ENCODE measurements at places on chromosomes 1 and 21. TPM values are rescaled to one million over a fixed set of nuclear protein-coding genes. Genes with fewer than 3 reads are reported as not detected.
A peak's percentile ranks its signal among the peaks of the same experiment; 100 is the strongest.

- H3K4me3 ChIP-seq: no peak overlapping the region
- no peak overlapping the region for H3K27ac ChIP-seq
- H3K27me3 ChIP-seq: no peaks in the 10 kb centered on the region
- no peaks in the 10 kb centered on the region for H3K4me1 ChIP-seq
These were observed 6.5 kb downstream of the INKA2 start for GRCh38 chr1:111732718-111733117.

- no peaks in the 10 kb centered on the region for H3K4me1 ChIP-seq
- no peak overlapping the region for H3K4me3 ChIP-seq
- no peaks in the 10 kb centered on the region for H3K36me3 ChIP-seq
- H3K27me3 ChIP-seq: no peaks in the 10 kb centered on the region
- no peak overlapping the region for H3K27ac ChIP-seq
- DNase-seq: no peak
These were observed 49.4 kb upstream of the DESI2 start for GRCh38 chr1:244603498-244603897.

GRCh38 chr1:15207031-15207828, 39.8 kb upstream of the FHAD1 start:
- H3K4me3 ChIP-seq: no peak overlapping the region
- H3K27me3 ChIP-seq: no peaks in the 10 kb centered on the region
- H3K36me3 ChIP-seq: no peaks in the 10 kb centered on the region

DNA sequence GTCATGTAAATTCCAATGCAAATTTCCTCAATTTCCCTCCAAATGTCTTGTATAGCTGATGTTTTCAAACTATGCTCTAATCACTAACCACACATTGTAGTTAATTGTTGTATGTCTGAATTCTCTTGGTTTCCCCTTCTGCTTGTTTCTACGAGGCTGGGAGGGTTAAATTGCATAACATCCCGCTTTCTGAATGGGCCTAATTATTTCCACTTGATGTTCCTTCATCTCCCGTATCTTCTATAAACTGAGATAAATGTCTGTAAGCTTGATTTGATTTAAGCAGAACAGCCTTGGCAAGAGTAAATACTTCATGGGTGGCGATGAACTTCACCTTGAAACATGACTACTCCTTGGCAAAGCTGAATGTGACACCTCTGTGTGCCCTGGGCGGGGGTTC, 72.2 kb downstream of the SERINC2 start:
- no peak overlapping the region for H3K4me3 ChIP-seq
- no peaks in the 10 kb centered on the region for H3K27me3 ChIP-seq
- no peaks in the 10 kb centered on the region for H3K36me3 ChIP-seq
- no peak for DNase-seq
- no peaks in the 10 kb centered on the region for H3K4me1 ChIP-seq

- no peaks in the 10 kb centered on the region for H3K27me3 ChIP-seq
- peaks cover 8% of the 10 kb centered on the region for H3K4me1 ChIP-seq
- no peaks in the 10 kb centered on the region for H3K36me3 ChIP-seq
- no peak overlapping the region for H3K4me3 ChIP-seq
These were observed 157.9 kb upstream of the NRIP1 start for GRCh38 chr21:15222707-15223106.

GRCh38 chr1:229843627-229844238, 217.7 kb downstream of the URB2 start:
- H3K36me3 ChIP-seq: no peaks in the 10 kb centered on the region
- H3K4me1 ChIP-seq: peaks cover 13% of the 10 kb centered on the region
- H3K27ac ChIP-seq: peak overlapping the region; percentile 78
- DNase-seq: peak; percentile 20

GRCh38 chr21:30083225-30083945, 83.2 kb downstream of the CLDN17 start:
- H3K27ac ChIP-seq: no peak overlapping the region
- H3K36me3 ChIP-seq: no peaks in the 10 kb centered on the region
- H3K27me3 ChIP-seq: no peaks in the 10 kb centered on the region

DNA sequence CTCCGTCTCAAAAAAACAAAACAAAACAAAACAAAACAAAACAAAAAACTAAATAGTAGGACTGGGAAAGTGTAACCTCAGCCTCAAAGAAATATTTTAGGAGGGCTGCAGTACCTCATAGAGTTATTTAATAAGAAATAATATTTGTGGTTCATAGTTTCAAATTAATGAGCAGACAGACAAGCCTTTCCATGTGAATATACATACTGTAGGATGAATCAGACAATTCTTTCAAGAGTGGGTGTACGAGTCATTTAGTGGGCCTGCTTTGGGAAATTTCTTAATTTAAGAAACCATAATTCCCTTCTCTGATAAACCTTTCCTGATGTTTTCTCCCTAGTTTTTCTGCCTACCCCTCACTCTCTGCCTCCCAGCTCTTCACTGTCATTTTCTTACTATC, 52.5 kb downstream of the CDC14A start:
- H3K27ac ChIP-seq: no peak overlapping the region
- H3K4me1 ChIP-seq: no peaks in the 10 kb centered on the region
- no peak overlapping the region for H3K4me3 ChIP-seq
- DNase-seq: no peak
- no peaks in the 10 kb centered on the region for H3K27me3 ChIP-seq

GRCh38 chr1:222079566-222079965, 337.7 kb upstream of the DUSP10 start:
- no peak for DNase-seq
- no peaks in the 10 kb centered on the region for H3K27me3 ChIP-seq
- no peak overlapping the region for H3K27ac ChIP-seq
- H3K36me3 ChIP-seq: no peaks in the 10 kb centered on the region

- H3K27me3 ChIP-seq: no peaks in the 10 kb centered on the region
- H3K27ac ChIP-seq: peak overlapping the region; percentile 86
- H3K36me3 ChIP-seq: no peaks in the 10 kb centered on the region
- no peak overlapping the region for H3K4me3 ChIP-seq
- DNase-seq: peak; percentile 87
These were observed 55.8 kb downstream of the SLC45A1 start for GRCh38 chr1:8373581-8374241.

DNA sequence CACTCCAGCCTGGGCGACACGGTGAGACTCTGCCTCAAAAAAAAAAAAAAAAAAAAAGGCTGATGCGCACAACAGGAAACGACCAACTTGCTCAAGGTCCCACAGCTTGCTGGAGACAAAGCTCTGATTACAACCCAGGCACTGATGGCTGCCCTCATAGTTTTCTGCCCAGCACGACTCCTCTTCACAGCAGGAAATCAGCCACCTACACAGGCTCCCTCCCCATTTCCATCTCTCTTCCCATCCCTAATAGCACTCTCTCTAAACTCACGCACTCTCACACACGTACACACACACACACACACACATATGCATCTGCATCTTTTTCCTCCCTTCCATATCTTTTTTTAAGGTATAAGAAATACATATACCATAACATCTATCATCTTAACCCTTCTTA, 153.5 kb upstream of the SOD1 start:
- no peak overlapping the region for H3K27ac ChIP-seq
- H3K36me3 ChIP-seq: no peaks in the 10 kb centered on the region
- no peaks in the 10 kb centered on the region for H3K27me3 ChIP-seq
- H3K4me1 ChIP-seq: no peaks in the 10 kb centered on the region
- DNase-seq: no peak

DNA sequence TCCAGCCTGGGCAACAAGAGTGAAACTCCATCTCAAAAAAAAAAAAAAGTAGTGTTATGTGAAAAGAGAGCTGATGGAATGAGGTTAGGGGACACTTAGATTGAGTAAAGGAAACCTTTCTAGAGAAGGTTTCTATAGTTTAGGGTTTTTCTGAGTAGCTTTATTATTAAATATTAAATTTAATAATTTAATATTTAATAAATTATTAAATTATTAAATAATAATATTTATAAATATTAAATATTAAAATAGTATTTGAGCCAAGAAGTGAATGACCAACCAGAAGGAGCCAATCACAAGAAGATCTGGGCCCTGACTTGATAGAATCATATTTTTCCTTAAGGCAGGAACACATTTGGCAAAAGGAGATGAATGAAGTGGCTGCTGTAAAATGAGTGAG, 50.7 kb downstream of the ALG6 start:
- DNase-seq: no peak
- H3K27me3 ChIP-seq: no peaks in the 10 kb centered on the region
- no peak overlapping the region for H3K27ac ChIP-seq
- no peaks in the 10 kb centered on the region for H3K4me1 ChIP-seq
- H3K36me3 ChIP-seq: no peaks in the 10 kb centered on the region
- no peak overlapping the region for H3K4me3 ChIP-seq

The ZBTB8B gene
- total RNA-seq: not detected
